Activated naive CD4-positive, alpha-beta T cell treated with anti-CD3 and anti-CD28 coated beads, Interleukin-2, amount 10 ng/mL, durations not matched to agents 7 days and 5 days (primary cell): ENCODE measurements at places on chromosomes 1 and 21.

GRCh38 chr21:37071561-37072273 is 1.2 kb downstream of the PIGP start:
- no peak for DNase-seq

DNA sequence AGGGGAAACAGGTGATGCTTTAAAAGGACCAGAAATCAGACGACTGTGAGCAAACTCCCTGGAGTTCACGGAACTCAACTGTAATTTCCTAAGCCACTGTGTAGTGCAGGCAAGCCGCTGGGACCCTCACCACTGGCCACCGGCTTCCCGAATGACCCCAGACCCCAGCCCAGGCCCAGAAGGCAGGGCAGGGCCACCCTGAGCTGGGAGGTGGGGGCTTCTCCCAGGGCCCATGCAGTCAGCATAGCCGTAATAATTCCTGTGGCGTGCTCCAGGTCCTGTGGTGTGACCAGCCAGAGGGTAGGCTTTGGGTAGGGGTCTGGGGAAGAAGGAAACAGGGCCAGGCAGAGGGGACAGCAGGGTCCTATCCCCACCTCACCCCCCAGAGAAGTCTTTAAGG is 3.5 kb upstream of the ARF1 start:
- peak; percentile 14 for DNase-seq

DNA sequence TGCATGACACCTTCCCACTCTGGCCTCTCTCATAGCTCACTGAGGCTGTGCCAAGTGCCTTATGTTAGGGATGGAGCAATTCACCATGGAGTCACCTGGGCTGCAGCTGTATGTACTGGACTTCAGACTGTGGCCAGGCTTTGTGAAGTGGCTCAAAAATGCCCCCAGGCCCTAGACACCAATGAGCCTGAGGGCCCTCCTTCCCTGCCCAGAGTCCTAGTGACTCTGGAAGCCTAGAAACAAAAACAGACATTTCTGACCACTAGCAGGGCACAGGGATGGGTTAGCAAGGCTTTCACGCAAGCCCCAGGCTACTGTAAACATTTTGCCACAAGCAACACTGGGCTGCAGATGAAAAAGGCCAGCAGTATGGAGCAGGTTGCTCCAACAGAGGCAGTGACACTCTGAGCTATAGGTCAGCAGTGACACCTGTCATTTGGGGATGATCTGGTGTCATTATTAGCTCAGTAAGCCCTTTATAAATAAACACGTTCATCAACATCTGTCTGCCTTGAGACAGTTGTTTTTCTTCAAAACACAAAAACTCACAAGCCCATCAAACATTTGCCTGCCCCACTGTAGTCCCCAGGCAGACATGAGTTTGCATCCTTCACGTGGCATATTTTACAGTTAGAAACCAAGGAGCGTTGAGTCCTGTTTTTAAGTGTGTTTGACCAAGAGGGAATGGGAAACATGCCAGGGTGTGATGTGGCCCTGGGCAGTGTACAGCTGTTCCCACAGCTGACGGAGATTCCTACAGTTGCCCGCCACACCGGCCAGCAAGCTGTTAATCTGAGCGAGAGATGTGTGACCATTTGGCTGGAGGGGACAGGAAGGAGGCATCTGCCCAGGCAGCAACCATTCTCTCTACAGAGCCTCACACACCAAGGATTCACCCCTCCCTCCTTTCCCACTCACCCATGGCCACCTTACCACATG is 66.8 kb downstream of the KCNN3 start:
- no peak for DNase-seq

- no peak for DNase-seq
These were observed 29.9 kb downstream of the MAP10 start for GRCh38 chr1:232835166-232835565.

DNA sequence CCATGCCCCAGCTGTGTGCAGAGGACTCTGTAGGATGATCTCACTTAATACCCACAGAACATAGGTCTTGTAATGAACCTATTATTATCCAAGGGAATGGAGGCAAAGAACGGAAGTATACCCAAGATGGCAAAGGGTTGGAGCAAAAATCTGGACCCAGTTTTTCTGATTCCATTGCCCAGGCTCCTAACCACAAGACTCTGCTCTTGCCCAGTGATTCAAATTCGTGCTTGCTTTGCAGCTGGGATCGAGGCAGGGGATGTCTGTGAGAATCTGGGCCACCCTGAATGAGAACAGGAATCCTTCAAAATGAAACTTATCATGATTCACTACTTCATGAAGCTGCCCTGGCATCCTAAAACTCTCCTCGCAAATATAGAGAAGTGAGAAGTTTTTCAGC is 97.5 kb upstream of the KCNJ6 start:
- no peak for DNase-seq

DNA sequence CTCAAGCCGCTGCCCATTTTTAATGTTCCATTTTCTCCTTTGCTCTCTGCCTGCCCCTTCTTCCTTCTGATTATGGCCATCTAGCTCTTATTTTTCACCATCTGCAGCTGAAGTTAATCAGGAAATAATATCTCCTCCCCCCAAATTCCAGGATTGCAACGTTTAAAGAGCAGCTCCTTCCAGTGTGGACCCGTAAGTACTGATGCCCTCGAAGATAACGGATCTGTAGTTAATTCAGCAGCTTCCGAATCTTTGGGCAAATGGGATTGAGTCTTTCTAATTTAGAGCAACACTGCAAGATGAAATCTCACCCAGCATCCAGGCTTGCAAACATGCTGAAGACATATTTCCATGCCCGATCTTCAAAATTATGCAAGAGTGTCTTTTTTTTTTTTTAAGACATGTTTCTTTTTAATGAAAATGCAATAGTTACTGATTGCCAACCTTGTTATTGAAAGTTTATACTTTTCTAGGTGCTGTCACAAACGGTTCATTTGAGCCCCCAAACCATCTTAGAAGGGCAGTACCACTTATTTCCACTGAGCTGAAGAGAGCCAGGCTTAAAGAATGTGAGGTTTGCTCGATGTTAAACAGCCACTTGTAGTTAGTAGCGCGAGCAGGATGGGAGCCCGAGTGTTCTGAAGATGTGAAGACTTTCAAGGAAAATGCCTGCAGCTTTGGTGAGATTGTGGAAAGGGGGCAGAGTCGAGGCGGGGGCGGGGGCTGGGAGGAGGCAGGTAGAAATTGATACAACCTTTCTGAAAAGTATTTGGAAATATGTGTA is 10.9 kb upstream of the RCAN3 start:
- no peak for DNase-seq

DNA sequence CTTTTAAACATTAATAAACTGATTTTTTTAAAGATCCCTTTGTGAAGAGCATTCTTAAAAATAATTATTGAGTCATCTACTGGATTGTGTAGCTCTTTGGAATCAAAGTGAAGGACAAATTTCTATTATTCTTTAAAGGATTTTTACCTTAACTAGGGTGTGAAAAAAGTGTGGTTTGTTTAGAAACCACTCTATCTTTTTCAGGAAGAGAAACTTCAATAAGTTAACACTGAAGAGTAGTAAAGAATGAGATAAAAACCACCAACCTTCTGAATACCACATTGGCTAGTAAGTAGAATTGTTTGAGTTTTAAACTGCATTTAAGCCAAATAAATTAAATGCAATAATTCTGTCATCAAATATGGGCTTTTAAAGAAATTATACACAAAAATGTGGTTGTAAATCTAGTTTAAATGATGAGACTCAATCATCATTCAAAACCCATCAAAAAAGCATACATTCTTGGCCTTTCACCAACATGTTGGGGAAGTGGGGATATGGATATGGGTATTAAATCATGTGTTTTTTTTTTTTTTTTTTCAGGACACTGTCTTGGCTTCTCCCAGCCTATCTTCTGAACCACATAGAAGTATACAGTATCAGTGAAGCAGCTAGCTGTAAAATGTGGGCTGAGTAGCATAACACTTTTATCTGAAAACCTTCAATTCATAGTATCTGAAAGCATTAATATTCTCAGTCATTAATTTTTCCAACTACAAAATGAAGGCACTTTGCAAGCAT is 4.8 kb downstream of the S1PR1 start:
- no peak for DNase-seq

DNA sequence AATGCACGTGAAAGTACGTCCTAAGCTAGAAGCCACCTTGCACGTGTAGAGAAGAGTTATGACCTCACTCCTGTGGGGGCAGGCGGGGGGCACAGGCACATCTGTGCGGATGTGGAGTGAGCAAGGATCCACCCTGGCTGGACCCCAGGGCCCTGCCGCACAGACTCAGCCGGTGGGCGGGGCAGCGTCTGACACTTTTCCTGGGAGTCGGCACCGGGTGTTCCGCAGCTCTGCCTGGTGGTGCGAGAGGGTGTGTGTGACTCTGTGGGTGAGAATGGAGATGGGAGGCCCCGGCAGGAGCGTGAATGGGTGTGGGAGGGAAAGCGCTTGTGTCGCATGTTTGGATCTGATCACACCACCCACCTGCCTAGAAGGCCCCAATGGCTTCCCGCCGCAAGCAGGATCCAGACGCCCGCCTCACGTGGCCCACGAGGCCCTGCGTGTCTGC is 29.5 kb downstream of the RAP1GAP start:
- DNase-seq = no peak

- DNase-seq = no peak
These were observed 13.8 kb upstream of the SEC16B start for GRCh38 chr1:177983482-177984135.

DNA sequence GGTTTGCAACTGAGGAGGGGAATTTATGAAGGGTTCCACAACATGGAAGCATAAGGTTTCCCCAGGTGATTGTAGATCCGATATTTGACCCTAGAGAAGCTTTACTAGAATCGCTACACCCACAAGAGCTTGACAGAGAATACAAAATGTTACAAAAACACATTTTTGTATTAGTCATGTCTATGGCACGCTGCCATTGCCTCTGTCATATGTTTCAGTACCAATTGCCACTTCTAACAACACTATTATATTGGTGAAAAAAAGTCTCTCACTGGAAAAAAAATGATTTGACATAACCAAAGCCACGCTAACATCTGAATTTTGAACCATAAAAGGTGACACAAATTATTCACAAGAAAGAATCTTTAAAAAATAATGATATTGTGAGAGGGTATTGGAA is 214.5 kb downstream of the KCNT2 start:
- no peak for DNase-seq

- DNase-seq = no peak
These were observed 1.5 kb downstream of the ZSCAN20 start for GRCh38 chr1:33473900-33474299.

DNA sequence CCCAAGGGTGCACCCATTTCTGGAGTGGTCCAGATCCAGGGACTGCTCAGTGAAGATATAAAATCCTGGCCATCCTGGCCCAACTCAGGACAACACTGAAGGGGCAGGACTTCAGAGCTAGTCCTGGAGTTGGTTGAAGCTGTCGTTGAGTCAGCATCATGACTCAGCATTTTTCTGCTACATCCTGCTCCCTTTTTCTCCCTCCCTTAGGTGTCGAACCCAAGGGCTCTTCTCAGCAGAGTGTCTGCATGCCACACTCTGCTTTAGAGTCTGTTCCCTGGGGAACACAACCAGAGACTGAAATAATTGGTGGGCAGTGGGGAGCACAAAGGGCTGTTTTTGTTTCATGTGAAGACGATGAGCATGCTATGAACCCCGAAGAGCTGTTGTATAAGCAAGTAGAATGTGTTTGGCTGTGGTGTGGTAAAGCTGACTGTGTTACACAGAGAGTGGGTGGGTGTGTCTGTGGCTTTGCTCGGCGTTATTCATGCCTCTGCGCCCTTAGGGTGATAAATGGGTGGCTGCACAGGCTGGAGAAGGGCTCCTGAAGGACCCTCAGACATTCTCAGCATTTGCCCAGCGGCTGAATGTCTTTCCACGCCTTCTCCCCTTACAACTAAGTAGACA is 167.2 kb downstream of the CYYR1 start:
- DNase-seq = no peak

DNA sequence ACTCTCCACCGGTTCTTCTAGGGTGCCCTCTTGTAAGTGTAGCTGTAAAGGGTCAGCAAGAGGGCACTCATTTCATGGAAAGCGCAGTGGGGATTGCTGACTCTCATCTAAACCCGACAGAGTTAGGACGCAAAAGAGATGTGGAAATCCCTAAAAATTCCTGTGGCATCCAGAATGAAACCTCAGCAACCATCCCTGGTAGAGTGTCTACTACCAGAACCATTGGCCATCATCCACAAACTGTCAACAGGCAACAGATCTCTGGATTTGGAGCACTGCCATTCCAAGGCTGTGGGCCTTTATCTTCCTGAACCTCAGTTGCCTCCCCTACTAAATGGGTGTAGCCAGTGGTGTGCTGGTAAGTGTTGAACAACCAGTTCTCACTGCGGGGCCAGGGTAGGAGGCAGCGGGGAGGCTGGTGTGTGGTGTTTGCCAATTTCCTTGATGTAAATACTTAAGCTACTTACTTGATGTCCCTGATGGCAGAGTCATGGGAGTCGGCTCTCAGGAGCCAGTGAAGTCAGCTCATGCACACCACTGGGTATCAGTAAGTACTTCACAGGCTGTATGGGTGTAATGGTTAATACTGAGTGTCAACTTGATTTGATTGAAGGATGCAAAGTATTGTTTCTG is 195.8 kb downstream of the KAZN start:
- no peak for DNase-seq

- no peak for DNase-seq
These were observed 99.7 kb downstream of the PRDM2 start for GRCh38 chr1:13799502-13800283.

DNA sequence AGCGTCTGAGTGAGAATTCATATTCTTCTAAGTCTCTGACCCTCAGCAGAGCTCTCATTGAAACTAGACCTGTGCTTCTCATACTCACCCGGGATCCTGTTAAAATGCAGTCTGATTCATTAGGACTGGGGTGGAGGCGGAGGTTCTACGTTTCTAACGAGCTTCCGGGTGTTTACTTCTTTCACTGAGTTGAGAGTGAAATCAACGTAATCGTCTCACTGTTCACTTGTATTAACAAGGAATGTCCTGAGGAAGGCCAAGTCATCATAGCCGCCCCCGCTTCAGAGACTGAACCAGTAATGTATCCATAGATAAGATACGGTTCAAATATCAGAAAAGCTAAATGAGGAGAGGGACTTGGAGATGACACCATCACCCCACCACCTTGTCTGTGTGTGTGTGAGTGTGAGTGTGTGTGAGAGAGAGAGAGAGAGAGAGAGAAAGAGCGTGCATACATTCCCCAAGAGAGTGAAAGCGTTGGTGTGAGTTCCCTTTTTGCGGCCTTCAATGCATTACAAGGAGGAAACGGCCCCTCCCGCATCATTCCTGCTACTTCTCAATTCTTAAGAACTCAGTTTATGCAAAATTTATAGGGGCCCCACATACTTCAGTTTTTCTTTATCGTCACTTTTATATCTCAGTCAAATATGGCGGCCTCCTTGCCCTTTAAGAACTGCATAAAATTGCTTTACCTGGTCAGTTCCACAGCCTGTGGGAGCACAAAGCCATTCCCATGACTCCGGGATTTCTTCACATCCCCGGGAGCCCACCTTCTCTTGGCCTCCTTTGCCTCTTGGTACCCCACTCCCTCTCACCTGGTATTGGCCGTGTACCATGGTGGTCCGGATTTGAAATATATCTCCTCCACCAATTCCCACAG is 19.8 kb downstream of the KMO start:
- DNase-seq = peak; percentile 45

DNA sequence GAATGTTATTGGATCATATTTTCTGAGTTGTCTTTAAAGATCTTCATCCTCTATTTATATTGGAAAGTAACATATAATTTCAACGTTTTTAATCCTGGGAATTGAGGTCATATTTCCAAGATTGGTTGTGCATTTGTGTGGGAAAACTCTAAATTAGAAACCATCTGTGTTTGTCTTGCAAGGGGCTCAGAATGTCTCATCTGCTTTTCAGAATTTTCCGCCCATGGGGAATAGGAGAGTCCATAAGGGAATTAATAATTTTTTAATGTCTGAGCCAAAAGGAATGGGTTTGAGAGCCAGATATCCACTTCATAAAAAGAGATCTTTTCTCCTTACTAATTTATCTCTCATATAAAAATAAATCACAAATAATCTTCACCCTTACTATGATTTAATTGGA is 84.8 kb upstream of the MAP1LC3C start:
- no peak for DNase-seq
